ENCODE measurements at places on chromosomes 1 and 21.

GRCh38 chr1:237851210-237851845 is 39.4 kb downstream of the ZP4 start:
- DNase-seq = peak; percentile 67

DNA sequence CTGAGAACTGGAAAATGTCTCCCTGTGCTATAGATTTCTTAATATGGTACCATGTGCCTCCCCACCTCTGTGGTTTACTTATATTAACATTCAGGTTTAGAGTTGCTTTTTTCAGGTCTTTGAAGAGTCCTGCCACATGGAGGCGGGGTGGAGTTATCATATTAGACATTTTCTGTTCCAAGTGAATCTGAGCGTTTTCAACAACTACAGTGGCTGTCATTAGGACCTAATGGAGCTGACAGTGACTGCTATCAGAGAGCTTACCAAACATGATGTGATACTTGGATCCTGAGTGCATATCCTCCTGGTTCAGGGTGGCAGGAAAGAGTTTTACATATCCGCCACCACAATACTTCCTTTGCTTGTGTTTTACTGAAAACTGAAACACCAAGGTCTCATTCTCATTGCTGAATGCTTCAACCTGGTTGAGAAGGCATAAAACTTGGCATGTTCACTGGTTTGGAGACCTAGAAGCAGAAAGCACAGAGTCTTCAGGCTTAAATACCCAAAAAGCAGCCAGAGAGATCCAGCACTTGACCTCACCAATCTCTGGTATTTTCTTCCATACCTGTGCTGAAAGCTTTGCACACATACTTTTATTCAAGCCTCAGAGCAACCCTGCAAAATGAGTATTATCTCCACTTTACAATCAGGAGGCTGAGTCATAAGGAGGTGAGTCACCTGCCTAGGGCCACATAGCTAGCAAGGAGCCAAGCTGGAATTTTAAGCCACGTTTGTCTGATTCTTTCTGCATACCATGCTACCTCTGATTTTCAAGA is 47.4 kb upstream of the OSBPL9 start:
- no peak for DNase-seq

DNA sequence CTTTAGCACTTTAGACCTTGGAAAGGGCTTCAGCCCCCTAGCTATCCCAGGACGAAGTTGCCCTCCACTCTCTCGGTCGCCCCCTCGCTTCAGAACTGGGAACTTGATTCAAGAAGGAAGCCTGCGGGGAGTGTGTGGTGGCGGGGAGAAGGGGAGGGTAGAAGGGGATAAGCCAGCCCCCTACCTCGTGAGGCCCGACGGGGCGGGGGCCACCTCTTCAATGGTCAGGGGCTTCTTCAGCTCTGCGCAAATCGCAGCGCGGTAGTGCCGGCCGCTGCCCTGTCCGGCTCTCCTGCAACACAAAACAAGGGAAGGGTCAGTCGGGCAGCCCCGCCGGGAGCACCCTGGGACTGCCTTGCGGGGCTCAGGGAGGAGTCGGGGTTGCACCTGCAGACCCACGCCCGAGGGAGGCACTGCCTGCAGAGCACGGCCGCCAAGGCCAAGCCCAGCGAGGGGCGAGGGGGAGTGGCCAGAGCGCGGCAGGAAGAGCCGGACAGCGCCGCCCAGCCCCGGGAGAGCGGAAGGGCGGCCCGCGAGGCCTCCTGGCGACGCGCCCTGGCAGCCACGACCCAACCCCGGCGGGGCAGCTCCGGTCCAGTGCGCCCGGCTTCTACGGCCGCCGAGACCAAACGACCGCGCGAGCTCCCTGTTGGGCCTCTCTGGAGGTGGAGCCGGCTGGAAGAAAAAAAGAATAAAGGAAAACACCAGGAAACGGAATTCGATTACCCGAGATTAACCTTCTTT is 56.2 kb upstream of the RASAL2 start:
- DNase-seq = no peak

DNA sequence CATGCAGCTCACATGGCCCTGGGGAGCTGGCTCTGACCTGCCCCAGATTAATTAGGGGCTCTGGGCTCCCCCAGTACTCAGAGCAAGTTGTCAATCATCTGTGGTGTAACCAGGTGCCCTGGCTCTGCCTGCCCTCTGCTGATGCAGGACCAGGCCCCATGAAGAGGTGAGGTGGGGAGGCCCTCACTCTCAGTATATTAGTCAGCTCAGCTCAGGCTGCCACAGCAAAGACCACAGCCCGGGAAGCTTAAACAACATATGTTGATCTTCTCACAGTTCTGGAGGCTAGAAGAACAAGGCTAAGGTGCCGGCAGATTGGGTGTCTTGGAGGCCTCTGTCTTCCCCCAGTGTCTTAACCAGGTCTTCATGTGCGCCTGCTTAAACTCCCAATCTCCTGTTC is 66.5 kb downstream of the FCRL5 start:
- no peak for DNase-seq

DNA sequence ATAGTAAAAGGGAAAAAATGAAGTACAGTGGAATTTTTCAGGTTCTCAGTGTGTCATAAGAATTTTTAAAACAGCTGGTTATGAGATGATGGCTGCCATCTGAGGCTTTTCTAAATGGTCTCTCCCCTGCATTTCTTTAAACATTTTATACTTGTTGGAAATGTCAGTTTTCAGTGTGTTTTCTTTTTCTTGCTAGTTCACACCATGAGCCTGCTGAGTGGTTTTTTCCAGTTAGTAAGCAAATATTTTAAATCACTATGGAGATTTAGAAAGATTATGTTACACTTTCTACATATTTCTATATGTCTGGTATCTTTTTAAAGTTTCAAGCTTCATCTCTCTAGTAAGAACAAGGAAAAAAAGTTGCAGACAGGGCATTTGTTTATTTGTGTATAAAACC is 9.6 kb downstream of the RBM15 start:
- DNase-seq = no peak

GRCh38 chr1:40313958-40314720 is 2.9 kb downstream of the COL9A2 start:
- DNase-seq = no peak

DNA sequence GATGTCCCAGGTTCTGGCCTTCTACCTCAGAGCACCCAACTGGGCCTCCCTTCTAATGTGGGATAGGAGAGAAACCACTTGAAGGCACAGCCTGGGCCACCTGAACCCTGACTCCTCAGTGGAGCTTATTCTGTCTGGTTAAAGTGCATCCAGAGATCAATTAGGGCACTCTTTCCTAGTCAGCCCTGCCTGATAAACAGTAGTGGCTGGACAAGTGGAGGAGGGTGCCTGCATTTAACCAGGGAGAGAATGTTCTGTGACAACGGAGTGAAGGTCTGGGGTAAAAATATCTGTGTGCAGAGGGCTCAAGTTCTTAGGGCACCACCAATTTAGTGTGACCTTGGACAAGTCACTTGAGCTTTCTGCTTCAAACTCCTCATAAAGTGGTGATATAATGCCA is 101.8 kb downstream of the FAM78B start:
- DNase-seq = no peak

GRCh38 chr1:95889400-95889799 is 655.4 kb downstream of the RWDD3 start:
- DNase-seq = no peak

DNA sequence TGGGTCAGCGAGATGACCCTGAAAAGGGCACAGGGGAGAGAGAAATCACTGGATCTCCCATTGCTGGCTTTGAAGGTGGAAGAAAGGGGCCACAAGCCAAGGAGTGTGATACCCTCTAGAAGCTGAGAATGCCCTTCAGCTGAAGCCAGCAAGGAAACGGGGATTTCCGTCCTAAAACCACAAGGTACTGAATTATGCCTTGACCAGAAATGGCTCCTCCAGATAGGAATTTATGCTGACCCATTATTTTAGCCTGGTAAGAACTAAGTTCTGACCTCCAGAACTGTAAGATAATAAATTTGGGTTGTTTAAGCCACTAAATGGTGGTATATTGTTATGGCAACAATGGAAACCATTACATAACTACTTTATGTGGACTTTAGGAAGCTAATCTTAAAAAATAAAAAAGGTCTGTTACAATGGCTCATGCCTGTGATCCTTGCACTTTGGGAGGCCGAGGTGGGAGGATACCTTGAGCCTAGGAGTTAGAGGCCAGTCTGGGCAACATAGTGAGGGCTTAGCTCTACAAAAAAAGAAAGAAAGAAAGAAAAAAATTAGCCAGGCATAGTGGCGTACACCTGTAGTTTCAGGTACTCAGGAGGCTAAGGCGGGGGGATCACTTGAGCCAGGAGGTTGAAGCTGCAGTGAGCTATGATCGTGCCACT is 3.6 kb upstream of the H6PD start:
- no peak for DNase-seq

DNA sequence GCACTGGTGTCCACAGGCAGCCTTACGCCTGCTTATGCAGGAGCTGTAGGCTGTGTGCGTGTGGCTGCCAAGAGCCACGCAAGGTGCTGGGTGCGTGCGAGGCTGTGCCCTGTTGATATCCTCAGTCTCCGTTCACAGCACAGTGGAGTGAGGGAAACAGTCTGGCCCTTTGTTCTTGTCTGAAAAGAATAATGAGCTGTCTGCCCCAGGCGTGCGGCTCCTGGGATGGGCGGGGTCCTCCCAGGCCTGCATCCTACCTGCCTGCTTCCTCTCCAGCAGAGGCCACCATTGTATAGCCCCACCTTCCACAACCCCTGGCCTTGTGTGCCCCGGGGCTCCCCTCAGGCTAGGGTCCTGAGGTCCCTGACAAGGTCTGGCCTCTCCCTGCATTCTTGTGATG is 47.0 kb upstream of the KDM4A start:
- DNase-seq = no peak

DNA sequence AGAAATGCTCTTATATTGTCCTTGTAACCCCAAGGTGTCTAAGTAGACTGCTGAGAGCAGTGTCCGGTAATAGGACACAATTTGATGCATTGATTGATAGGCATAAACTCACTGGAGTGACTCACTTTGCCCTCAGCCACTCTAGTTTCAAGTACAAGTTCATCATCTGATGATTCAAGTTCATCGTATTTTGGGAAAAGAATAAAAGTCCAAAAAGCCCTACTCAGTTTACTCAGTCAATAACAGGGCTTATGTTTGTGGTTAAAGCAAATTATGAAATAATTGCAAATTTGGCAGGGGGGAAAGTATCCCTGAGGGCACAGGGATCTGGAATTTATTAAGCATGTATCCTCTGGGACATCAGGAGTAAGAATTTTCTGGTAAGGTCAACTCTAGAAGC is 7.6 kb upstream of the ATF3 start:
- no peak for DNase-seq

GRCh38 chr1:164515711-164516331 is 43.2 kb upstream of the PBX1 start:
- DNase-seq = no peak

DNA sequence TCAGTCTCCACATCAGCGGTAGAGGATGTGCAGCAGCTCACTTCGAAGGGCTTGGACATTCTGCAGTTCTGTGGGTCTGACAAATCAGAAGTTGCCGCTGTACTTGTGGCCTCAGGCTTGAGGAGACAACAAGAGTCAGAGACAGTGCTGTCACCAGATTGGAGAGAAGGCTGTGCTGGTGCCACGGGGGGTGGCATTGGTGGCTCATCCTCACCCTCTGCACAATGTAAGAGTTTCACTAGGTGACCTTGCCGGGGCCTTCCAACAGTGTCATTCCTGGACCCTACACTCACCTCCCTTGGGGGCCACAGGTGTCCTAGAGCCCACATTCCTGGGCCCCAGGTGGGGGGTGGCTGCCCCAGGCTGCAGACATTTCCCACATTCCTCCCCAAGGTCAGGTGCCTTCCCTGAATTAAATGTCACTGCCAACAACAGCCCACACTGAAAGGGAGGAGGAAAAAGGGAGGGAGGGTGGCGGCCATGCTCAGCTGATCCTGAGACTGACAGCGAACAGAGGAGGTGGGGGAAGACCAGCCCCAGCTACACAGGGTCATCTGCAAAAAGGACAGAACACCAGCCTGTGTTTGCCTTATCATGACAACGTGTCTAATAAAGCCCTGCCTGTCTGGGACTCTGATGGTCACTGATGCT is 46.4 kb downstream of the TMCC2 start:
- no peak for DNase-seq

GRCh38 chr1:165327538-165327937 is 29.0 kb downstream of the LMX1A start:
- no peak for DNase-seq

GRCh38 chr1:47751193-47751592 is 246.0 kb downstream of the TRABD2B start:
- peak; percentile 16 for DNase-seq

DNA sequence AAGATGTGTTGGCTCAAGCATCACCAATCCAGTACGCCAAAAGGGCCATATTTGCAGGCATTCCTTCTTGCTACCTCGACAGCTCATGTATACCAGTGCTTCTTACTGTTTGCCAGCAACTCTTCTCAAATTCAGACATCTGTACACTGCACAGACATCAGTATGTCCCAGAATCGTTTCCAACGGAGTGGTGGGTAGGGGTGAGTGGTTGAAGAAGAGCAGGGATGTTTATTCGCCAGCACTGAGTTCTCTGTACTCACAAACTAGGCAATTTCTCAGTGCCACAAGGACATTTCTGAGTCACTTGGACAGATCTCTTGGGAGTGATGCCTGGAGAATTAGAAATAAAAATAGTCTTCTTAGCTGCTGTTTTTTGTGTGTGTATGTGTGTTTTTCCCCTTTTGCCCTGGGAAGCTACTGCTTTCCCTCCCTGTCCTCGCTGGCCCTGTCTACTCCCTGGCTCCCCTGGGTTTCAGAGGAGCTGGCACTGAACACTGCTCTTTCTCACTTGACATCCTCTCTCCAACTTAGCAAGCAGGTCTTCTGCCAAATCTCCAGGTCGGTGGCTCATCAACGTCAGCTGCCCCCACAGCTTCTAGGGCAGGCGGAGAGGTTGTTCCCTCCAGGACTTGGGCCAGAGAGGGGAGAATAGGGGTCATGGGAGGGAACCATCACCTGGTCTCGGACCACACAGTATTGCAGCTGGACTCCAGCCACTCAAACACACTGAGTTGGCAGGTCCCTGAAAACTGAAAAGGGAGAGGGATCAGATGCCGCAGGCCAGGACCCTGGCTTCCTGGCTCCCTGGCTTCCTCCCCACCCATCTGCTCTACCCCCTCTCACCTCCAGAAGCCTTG is 90.5 kb downstream of the NMNAT2 start:
- no peak for DNase-seq

DNA sequence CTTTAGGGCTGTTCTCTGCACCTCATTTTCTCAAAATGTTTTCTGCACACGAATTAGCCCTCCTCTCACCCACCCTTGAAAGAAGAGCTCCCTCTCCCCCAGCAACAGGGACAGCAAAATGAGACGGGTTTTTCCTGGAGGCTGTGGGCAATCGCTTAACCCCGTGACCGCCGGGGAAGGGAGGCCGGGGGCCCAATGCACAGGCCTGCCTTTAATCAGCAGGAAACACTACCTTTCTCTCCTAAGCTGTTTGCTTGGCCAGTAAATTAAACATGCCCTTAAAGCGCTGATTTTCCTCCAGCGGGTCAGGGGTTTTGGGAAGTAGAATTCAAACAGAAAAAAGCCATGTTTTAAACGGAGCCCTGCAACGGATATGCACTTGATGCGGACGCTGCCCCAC is 114.4 kb downstream of the PRDM16 start:
- DNase-seq = no peak

- no peak for DNase-seq
These were observed 149.1 kb downstream of the PRDM16 start for GRCh38 chr1:3217979-3218679.

GRCh38 chr1:3577300-3577699 is 34.0 kb downstream of the MEGF6 start:
- DNase-seq = peak; percentile 63
